ENCODE measurements at places on chromosomes 1 and 21.
A peak's percentile ranks its signal among the peaks of the same experiment; 100 is the strongest.

DNA sequence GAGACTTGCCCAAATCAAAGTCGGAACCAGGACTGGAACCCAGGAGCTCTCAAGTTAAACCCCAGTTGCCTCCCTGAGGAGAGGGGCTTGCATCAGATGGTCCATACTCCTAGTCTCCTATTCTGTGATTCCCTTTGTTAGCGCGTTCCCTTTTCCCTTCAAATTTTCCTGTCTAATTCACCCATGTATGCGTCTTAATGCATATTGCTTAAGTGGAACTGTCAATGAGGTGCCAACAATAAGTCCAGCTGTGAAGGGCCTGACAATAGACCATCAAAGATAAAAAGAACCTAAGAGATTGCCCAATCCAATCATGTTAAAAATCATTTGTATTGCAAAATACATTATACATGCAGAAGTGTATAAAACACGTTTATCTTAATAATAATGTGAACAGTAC, 634 bp upstream of the SPATA6 start:
- DNase-seq = no peak

GRCh38 chr21:43880111-43880985, 15.3 kb downstream of the AGPAT3 start:
- DNase-seq = no peak

DNA sequence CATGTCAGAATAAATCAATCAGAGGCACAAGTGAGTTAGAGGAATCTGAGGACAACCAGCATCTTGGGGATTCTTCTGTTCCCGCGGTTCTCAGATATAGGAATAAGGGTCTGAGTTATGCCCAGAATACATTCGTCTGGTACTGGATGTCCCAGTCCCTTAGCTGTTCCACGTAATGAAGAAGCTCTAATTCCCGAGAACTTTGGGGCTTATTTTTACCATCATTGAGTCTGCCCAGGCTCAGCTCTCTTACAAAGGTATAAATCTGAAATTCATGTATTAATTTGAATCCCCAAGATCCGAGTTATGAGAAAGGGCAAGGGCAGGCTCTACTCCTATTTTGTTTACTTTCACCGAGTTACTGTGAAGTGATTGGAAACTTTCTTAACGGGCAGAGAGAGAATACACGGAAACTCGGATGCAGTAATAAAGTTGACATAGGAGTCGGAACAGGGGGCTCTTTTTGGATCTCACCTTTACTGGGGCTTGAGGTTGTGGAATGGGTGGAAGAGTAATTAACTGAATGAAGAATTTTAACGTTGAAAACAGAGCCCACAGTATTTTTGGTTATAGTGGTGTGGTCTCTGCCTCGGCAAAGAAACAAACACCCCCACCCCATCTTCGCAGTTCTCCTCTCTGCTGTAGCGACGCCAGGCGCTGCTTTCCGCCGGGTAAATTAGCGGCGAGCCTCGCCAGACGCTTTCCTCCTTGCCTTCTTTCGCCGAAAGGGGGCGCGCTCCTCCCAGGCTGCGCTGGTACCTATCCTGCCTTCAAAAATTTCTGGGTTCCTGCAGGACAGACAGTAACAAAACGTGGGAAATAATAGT, 7.1 kb downstream of the PRRX1 start:
- DNase-seq = no peak

- DNase-seq = no peak
These were observed 230.6 kb downstream of the TNR start for GRCh38 chr1:175512637-175513412.

DNA sequence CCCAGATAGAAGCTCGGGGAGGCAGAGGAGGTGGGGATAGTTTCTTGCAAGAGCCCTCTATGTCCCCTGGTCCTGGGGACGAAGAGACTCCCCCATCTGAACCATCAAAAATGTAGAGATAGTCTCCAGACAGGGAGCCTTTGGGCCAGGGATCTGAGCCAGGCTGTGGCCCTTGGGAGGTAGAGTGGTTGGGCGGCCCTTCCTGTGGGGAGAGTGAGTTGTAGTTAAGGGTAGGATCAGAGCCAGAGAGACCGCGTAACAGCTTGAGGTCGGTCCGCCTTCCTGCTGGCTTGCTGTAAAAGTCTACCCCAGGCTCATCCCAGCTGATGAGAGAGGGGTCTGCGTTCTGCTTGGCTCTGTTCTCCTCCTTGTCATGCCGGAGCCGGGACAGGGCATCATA, 25.3 kb downstream of the PIK3C2B start:
- no peak for DNase-seq

DNA sequence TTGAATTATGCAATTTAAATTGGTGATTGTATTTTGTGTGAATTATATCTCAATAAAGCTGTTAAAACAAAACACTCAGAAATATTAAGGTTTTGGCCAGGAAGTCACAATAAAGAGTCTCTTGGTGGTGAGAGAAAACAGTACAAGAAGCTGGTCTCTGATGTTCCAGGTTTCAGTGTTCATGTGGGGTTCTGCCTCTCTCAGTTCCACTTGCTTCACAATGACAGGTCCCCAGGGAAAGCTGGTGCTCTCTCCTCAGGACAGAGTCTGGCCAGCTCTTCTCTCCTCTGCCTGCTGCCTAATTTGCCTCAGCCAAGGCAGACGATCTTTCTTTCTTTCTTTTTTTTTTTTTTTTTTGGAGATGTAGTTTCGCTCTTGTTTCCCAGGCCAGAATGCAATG, 342.9 kb upstream of the PLXNA2 start:
- DNase-seq = no peak

DNA sequence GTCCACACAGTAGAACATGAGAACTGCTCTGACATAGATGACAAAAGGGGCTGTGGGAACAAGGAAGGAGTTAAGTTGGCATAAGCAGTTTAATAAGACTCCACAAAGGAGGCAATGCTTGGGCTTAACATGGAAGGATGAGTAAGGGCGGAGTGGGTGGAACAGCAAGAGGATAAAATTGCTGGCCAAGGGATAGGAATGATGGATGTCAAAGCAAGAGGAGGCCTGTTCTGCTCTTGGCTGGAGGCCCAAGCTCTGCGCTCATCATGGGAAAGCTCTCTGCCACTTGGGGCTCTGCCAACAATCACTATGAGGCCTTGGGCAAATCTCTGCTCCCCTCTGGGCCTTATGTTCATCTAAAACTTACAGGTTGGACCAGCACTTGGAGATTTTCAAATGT, 98.3 kb upstream of the CAMK1G start:
- DNase-seq = no peak

- DNase-seq = no peak
These were observed 29.9 kb upstream of the ACTL8 start for GRCh38 chr1:17725084-17725719.

GRCh38 chr1:179516976-179517705, 58.6 kb downstream of the NPHS2 start:
- DNase-seq = no peak

- no peak for DNase-seq
These were observed 40.2 kb upstream of the C1orf53 start for GRCh38 chr1:197862221-197862620.

- DNase-seq = no peak
These were observed 174.1 kb downstream of the LBR start for GRCh38 chr1:225253784-225254183.

DNA sequence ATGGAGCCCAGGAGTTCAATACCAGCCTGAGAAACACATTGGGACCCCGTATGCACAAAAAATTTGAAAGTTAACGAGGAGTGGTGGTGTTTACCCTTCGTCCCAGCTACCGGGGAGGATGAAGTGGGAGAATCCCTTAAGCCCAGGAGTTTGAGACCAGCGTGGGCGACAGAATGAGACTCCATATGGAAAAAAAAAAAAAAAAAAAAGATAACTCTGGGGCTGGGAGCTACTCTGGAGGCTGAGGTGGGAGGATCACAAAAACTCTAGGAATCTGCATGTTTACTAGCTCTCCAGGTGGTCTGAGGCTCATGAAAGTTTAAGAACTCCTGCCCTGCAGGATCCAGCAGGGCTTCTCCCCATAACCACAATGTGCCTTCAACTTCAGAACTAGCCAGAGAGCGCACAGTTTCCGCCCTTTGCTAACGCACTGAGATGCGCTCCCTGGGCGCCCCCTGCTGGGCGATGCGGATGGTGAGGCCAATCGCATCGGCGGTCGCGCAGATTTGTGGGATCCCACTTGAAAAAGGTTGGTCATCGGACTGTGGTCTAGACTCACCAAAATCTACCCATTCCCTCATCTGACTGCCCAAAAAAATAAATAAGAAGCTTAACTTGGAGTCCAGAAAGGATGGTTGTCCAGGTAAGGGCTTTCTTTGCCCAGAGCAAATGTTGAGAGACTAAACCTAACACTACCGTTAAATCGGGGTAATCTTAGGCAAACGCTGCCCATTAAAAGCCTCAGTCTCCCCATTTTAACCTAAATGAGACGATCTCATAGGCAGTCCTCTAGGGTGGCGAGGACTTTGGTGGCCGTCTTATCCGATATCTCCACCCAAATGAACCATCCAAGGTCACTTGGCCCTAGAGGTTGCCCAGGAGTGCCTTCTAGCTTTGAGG, 8.8 kb downstream of the ZNF683 start:
- DNase-seq = peak; percentile 75

DNA sequence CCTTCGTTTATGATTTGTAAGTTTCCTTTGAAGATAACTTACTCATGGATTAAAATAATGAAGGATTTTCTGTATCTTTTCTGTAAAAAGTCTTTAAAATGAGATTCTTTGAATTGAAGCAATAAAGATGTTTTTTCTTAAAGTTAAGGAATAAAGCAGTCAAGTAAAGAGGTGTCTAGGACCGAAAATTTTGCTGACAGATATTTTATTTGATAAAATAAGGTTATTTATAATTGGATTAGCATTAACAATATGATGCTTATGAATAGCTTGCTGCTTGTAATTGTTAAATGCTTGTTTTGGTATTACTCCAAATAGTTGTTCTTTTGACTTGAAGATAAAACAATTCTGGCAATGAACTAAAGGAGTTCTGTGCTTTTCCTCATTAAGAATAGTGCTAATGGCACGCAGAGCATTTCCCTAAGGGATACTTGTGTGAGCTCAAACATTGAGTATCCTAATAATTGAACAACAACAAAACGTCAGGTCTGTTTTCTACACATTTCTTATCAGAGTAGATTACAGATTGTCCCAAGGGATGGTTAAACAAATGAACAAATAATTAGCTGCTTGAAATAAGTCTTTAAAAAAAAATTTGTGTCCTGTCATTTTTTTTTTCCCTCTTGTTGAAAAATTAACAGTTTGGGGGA, 16.6 kb downstream of the TSNAX start:
- no peak for DNase-seq

GRCh38 chr1:18079941-18080735, 27.5 kb upstream of the IGSF21 start:
- no peak for DNase-seq

DNA sequence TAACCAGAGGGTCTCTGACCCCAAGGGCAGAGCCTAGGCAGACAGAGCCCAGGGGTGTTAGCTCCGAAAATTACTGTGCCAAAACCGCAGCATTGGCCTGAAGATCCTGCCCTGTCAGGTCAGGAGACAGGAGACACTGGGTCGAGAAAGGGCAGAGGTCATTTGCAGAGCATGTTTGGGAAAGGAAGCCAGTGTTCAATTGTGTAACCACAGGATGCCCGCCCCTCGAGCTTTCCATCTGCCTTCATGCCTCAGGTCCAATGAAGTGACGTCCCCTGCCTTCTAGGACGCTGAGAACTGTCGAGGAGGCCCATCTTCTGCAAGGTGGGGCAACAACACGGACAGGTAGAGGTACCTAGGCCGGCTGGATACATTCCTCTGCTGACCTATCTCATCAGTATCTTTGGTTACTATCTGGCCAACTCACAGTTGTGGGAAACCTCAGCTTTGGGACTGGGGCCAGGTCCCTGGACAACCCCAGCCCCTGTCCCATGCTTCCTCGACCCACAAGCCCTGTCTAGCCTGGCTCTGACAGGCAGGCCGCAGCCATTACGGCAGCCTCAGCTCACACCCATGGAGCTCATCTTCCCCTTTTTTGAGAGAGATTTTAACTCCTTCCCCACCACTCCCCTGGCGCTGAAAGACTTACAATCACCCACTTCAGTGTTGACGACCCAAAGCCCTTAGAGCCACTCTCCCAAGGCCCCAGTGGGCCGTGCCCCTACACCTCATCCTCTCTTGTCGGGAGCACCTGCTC, 1.3 kb downstream of the ARL8A start:
- DNase-seq = no peak

GRCh38 chr1:247209396-247209795, 37.6 kb upstream of the ZNF124 start:
- DNase-seq = no peak

GRCh38 chr1:208318150-208318734, 74.1 kb upstream of the PLXNA2 start:
- no peak for DNase-seq

DNA sequence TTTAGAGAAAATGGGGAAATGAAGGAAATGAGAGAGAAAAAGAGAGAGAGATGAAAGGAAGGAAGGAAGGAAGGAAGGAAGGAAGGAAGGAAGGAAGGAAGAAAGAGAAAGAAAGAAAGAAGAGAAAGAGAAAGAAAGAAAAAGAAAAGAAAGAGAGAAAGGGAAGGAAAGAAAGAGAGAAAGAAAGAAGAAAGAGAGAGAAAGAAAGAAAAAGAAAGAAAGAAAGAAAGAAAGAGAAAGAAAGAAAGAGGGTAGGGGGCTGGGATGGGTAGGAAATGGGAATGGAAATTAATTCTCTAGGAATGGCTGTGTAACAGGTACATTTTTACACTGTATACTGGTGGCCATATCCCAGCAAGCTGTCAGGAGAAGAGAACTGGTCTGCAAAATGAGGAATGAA, 4.3 kb upstream of the SH2D1B start:
- no peak for DNase-seq

- no peak for DNase-seq
These were observed 914.6 kb upstream of the ADGRL4 start for GRCh38 chr1:79920960-79921669.

DNA sequence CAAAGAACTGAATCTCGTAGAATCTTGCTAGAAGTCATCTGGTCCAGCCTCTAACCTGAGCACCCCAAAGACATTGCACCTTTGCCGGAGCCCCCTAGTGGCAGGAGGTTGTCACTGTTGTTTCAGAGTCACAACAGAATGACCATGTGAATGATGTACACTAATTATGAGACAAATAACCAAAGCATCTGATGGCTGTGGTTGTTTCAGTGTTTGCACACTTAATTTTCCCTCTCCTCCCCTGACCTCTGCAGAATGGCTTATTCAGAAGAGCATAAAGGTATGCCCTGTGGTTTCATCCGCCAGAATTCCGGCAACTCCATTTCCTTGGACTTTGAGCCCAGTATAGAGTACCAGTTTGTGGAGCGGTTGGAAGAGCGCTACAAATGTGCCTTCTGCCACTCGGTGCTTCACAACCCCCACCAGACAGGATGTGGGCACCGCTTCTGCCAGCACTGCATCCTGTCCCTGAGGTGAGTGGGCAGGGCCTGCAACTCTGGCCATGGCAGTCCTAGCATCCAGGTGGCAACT, 26.4 kb downstream of the TRAF5 start:
- peak; percentile 34 for DNase-seq

GRCh38 chr1:18869847-18870594, 10.6 kb upstream of the TAS1R2 start:
- DNase-seq = no peak

DNA sequence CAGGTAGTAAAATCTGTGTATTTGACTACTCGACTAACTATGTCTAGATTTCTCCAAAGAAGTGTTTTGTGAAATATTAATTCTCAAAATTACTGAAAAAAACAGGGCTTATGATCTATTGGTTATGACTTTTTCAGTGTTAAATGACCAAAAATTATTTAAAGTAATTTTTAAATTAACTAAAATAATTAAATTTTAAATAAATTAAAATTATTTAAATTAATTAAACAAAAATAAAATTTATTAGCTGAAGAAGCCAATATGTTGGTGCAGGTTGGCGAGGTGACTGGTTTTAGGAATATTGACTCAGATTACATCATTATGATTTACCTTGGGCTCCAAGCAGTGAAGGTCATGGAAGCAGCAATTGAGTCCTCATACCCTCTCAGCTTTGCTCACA, 483.2 kb downstream of the PTPRC start:
- no peak for DNase-seq

GRCh38 chr21:19340303-19340702, 936.7 kb upstream of the TMPRSS15 start:
- no peak for DNase-seq

Measured in activated T-cell treated with anti-CD3 and anti-CD28 coated beads for 24 hours (primary cell).